ENCODE measurements at places on chromosomes 2 and 18. TPM values are rescaled to one million over a fixed set of nuclear protein-coding genes. Genes with fewer than 3 reads are reported as not detected.

DNA sequence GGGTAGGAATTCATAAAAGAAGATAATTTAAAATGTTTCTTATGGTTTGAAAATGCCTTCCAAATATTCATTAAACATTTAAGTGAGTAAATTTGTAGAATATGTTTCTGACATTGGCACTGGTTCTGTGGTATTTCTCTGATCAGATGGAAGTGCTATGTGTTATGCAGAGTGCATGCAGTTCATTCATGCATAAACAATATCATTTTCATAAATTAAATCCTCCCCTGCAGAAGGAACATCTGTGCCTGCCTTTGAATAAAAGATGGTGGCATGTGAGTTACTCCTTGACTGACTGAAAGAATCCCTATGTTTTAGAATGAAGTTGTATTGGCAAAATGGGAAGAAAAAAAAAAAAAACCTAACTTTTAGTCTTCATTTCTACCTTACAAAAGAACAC is 5.9 kb downstream of the NEUROD1 start:
- H3K4me3 ChIP-seq, result no peak overlapping the region
- no peak for DNase-seq
- H3K27ac ChIP-seq, result no peak overlapping the region

PLGLB2 gene
- 8.9 TPM for total RNA-seq

DNA sequence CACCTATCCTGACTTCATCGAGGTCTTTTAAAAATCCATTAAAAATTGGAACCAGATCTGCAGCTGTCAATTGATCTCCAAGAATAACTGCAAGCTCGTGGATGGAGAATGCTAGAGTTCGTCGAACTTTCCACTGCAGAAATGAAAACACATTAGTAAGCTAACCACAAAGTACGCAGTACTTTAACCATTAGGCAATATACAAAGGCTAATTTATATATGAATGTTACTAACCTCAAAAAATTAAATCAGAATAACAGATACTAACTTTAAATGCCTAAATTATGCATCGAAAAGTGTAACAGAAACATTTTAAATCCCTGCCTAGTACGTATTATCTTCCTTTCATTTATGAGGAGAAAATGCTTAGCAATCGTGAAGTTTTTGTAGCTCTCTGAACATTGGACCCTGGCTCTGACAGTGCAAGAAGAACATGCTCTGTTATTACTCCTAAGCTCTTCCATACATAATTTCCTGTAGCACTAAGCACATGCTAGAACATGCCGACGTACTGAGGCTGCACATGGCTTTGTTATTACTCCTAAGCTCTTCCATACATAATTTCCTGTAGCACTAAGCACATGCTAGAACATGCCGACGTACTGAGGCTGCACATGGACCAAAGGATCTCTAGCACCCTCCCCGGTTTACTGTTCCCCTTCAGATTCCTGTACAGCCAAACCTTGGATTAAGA is 57.0 kb downstream of the PPP4R1 start:
- H3K36me3 ChIP-seq, result peaks cover 48% of the 10 kb centered on the region
- no peak overlapping the region for H3K27ac ChIP-seq
- peaks cover 7% of the 10 kb centered on the region for H3K4me1 ChIP-seq
- DNase-seq, result no peak
- no peak overlapping the region for H3K4me3 ChIP-seq
- no peaks in the 10 kb centered on the region for H3K27me3 ChIP-seq

- no peak overlapping the region for H3K4me3 ChIP-seq
- H3K27ac ChIP-seq, result no peak overlapping the region
- H3K36me3 ChIP-seq, result no peaks in the 10 kb centered on the region
- peaks cover 71% of the 10 kb centered on the region for H3K27me3 ChIP-seq
These were observed 4.9 kb downstream of the HOXD3 start for GRCh38 chr2:176161825-176162626.

GRCh38 chr2:72112981-72113846 is 34.4 kb downstream of the CYP26B1 start:
- no peaks in the 10 kb centered on the region for H3K4me1 ChIP-seq
- H3K36me3 ChIP-seq, result no peaks in the 10 kb centered on the region
- DNase-seq, result no peak

DNA sequence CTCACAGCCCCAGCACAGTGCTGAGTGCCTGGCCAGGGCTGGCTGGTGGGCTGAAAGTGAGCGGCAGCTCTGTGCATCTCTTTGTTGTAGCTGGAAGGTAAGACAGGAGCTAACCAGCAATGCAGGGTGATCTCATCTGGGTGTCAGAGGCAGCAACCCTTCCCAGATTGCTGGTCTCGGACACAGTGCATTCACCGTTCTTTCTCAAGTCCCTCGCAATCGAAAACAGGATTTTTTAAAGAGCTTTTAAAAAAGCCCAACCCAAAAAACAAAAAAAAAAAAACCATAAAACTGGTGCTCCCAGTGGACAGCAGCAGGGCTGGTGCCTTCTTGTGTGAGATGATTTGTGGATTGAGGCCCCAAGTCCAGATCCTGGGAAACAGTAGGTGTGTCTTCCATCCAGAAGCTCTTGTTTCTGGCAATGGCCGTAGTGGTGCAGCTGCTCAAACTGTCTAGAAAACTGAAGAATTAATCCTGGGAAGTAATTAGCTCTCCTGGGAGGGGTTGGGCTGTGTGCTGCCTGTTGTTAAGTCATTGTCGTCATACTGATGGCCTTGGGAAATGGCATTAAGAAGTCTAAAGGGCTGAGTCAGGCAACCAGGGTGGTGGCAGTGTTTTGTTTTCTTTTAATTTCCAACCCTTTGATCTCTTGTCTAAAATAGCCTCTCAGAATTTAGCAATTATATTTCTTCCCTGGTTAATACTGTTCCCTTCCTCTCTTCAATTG is 156.7 kb downstream of the KLHL29 start:
- no peaks in the 10 kb centered on the region for H3K36me3 ChIP-seq
- peaks cover 4% of the 10 kb centered on the region for H3K4me1 ChIP-seq
- no peak for DNase-seq
- no peak overlapping the region for H3K27ac ChIP-seq
- no peak overlapping the region for H3K4me3 ChIP-seq
- H3K27me3 ChIP-seq, result no peaks in the 10 kb centered on the region

DNA sequence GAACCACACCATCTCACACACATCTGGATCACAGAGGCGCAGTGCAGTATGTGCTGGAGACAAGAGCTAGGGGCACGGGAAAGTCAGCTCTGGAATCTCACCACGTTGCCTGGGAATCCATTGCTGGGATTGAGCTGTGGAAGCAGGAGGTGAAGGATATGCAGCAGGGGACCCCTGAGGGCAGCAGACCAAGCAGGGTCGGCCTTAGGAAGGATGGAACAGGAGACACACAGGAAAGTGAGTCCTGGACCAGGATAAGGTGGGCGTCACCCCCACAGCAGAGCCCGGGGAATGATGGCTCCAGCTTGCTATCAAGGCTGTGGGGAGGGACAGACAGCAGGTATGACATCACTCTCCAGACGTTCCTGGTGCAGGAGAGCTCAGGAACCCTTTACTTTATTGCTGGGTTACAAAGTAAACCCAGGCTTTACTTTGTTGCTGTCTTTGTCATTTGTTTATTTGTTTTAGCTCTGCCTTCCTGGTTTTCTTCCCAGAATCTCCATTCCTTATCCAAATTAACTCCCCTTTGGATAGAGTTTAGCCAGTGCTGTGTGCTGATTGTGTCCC is 329.8 kb upstream of the MYT1L start:
- no peak for DNase-seq
- no peaks in the 10 kb centered on the region for H3K36me3 ChIP-seq
- no peaks in the 10 kb centered on the region for H3K27me3 ChIP-seq
- H3K27ac ChIP-seq, result no peak overlapping the region
- H3K4me1 ChIP-seq, result peaks cover 26% of the 10 kb centered on the region
- H3K4me3 ChIP-seq, result no peak overlapping the region

- H3K36me3 ChIP-seq, result no peaks in the 10 kb centered on the region
- no peak overlapping the region for H3K4me3 ChIP-seq
- no peaks in the 10 kb centered on the region for H3K4me1 ChIP-seq
- H3K27ac ChIP-seq, result no peak overlapping the region
- DNase-seq, result no peak
- no peaks in the 10 kb centered on the region for H3K27me3 ChIP-seq
These were observed 105.9 kb downstream of the AP1S3 start for GRCh38 chr2:223731503-223731902.

UGT1A10 gene
- not detected for total RNA-seq

GRCh38 chr2:107282135-107282534 is 396.2 kb upstream of the ST6GAL2 start:
- H3K4me3 ChIP-seq, result no peak overlapping the region
- no peak for DNase-seq
- H3K27me3 ChIP-seq, result no peaks in the 10 kb centered on the region
- H3K36me3 ChIP-seq, result no peaks in the 10 kb centered on the region

GRCh38 chr2:100944617-100945432 is 57.3 kb upstream of the RPL31 start:
- H3K27me3 ChIP-seq, result no peaks in the 10 kb centered on the region
- H3K27ac ChIP-seq, result no peak overlapping the region
- no peak for DNase-seq
- H3K4me3 ChIP-seq, result no peak overlapping the region

C2orf78 gene
- not detected for total RNA-seq

DNA sequence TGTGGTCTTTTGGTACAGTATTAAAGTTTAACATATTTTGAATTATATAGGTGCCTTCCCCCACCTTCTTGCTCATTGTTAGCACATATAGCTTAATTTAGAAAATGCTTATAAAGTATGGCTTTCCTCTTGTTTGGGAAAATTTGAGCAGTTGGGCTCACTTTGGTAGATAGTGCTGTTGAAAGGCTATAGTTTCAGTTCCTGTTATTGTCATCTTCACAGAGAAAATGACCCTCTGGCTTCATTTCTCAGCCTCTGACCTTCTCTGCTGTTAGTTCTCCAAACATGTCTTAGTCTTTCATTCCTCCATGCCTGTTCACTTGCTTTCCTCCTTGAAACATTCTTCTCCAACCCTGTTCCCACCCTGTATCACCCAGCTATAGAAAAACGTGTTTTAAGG is 200.6 kb downstream of the WDR7 start:
- no peaks in the 10 kb centered on the region for H3K36me3 ChIP-seq
- no peak for DNase-seq
- H3K27ac ChIP-seq, result no peak overlapping the region
- no peaks in the 10 kb centered on the region for H3K27me3 ChIP-seq

GRCh38 chr2:133711806-133712205 is 143.5 kb upstream of the NCKAP5 start:
- no peak overlapping the region for H3K4me3 ChIP-seq
- H3K36me3 ChIP-seq, result no peaks in the 10 kb centered on the region
- no peaks in the 10 kb centered on the region for H3K4me1 ChIP-seq
- DNase-seq, result no peak
- H3K27me3 ChIP-seq, result no peaks in the 10 kb centered on the region

DNA sequence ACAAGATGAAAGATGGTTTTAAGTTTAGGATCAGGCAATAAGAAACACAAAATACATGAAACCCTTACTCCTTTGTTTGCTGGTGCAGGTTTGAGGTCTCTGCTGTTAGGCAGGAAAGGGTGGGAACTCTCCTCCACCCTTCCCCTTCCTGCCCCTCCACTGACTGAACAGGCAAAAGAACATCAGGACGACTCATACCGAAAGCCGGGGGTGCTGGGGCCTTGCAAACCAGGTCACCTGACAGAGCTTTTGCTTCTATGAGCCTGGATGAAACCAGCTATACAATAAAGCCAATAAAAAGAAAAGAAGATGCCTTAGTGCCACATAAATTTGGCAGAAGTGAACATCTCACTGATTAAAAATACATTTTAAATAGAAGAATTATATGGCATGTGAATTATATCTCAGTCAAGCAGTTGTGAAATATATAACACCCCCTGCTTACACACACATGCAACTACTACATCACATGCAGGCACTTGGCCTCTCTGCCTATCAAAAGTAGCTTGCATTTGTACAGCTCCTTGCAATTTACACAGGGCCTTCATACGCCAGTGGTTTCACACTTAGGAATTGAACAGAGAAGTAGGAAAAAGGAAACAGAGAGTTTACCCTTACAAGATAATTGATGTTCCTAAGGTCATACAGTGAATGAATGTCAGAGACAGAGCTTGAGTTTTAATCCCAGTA is 215.1 kb upstream of the TRIB2 start:
- DNase-seq, result peak; percentile 33
- no peaks in the 10 kb centered on the region for H3K4me1 ChIP-seq
- H3K4me3 ChIP-seq, result no peak overlapping the region
- H3K36me3 ChIP-seq, result no peaks in the 10 kb centered on the region

GRCh38 chr2:238873841-238874240 is 26.0 kb downstream of the TWIST2 start:
- H3K27ac ChIP-seq, result no peak overlapping the region
- H3K36me3 ChIP-seq, result no peaks in the 10 kb centered on the region
- H3K4me1 ChIP-seq, result no peaks in the 10 kb centered on the region
- no peak for DNase-seq
- no peaks in the 10 kb centered on the region for H3K27me3 ChIP-seq
